Breast epithelium (tissue), 4 donors: ENCODE measurements at places on chromosomes 12 and 14.

DNA sequence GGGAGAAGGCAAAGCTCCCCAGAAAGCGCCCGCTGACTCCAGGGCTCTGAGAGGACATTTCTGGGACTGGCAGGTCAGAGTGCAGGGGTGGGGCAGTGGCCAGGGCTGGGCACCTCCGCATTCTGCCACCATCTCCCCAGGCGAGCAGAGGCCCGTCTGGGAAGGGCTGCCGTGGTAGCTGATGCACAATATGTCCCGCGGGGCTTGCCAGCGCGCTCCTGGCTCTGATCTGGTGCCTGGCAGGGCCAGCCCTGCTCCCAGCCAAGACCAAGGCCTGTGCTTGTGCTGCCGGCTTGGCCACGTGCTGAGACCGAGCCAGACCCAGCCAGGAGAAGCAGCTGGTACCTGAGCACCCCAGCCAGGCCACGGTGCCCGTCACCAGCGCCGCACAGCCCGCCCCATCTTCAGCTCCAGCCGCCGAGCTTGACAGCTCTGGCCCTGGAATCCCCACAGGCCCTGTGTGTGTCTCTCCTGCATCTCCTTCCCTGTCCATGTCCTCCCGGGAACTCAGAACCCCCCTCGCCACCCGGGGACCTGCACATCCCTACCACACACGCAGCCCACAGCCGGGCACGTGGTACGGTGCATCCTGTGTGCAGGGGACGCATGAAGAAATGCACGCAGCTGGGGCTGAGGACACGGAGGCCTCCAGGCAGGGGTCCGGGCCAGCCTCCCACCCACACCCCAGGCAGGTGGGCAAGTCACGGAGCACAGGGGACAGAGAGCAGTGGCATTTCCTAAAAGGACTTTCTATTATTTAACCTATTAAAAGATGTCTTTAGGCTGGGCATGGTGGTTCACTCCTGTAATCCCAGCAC, 68.6 kb upstream of the C14orf180 start:
- no peak for DNase-seq
- no peak overlapping the region for H3K4me3 ChIP-seq
- no peaks in the 10 kb centered on the region for H3K36me3 ChIP-seq
- no peaks in the 10 kb centered on the region for H3K4me1 ChIP-seq
- peaks cover 62% of the 10 kb centered on the region for H3K27me3 ChIP-seq
- no peak overlapping the region for H3K27ac ChIP-seq

DNA sequence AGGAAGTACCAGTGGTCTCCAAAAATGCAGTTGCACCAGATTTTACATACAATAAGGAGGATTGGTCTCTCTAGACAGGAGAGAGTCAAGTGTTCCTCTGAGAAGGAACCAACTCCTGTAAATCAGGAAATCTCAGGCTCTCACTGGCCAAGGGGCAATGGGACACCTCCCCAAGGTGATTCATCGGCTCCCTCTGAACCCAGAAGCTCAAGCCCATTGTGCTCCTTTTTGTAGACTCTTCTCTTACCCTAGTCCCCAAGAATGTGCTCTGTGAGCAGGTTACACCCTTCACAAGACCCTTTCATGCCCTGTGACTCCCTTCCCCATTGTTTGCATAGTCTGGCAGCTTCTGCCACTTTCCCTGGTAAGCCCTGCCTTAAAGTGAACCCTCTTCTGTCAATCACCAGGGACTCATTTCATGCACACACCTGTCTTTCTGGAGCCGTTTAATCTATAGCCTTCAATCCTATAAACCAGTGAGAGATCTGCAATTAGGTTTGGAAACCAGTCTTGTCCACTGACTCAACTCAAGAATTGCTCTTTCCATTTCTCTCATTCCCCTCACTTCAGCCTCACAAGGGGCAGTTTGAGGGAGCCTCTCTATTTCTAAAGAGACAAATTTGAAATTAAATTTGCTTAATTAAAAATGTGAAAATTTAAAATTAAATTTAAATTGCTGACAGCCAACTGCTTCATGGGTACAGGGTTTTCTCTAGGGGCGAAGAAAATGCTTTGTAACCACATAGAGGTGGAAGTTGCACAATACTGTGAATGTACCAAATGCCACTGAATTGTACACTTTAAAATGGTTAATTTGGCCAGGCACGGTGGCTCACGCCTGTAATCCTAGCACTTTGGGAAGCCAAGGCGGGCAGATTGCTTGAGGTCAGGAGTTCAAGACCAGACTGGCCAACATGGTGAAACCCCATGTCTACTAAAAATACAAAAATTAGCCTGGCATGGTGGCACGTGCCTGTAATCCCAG, 38.3 kb upstream of the LTA4H start:
- no peak overlapping the region for H3K27ac ChIP-seq
- no peaks in the 10 kb centered on the region for H3K4me1 ChIP-seq
- H3K36me3 ChIP-seq, result no peaks in the 10 kb centered on the region
- H3K4me3 ChIP-seq, result no peak overlapping the region

DNA sequence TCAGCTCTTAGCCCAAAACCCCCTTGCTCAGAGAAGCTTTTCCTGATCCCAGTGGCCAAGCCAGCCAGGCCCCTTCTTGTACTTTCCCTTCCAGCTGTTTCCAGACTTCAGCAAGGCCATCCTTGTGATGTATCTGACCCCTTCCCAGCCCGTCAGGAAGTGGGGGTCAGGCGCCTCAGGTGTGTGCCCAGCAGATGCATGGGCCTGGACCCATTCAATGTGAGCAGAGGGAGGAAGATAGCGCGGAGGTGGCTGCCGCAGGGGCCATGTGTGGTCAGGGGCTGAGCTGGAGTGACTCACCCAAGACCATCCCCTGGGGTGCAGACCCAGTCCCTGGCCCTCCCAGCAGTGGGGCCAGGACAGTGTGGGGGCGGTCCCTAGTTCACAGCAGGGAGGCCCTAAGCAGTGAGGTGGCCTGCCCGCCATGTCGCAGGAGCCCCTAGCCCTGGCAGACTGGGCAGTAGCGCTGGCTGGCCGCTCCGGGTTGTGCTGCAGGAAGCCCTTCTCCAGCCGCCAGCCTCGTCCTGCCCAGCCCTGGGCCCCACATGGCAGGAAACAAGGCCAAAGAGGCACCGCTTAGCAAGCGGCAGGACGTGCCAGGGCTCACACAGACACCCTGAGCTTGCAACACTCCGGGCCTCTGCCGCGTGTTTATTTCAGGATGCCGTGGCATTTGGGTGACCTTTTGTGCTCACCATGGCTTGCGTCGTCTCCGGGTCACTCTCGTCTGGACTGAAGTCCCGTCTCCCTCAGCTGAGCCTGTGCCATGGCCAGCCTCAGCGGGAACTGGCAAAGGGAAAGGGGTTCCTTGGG, 12.0 kb downstream of the ADSS1 start:
- H3K36me3 ChIP-seq, result no peaks in the 10 kb centered on the region
- H3K27ac ChIP-seq, result peak overlapping the region; percentile 90
- H3K4me1 ChIP-seq, result no peaks in the 10 kb centered on the region
- H3K27me3 ChIP-seq, result no peaks in the 10 kb centered on the region

- peak overlapping the region; percentile 83 for H3K27ac ChIP-seq
- H3K36me3 ChIP-seq, result no peaks in the 10 kb centered on the region
- DNase-seq, result no peak
- H3K4me1 ChIP-seq, result peaks cover 31% of the 10 kb centered on the region
Observed at GRCh38 chr14:69044965-69045555, 66.0 kb upstream of the ACTN1 start.

- H3K36me3 ChIP-seq, result no peaks in the 10 kb centered on the region
- H3K4me3 ChIP-seq, result peak overlapping the region; percentile 68
- no peaks in the 10 kb centered on the region for H3K4me1 ChIP-seq
- no peak for DNase-seq
- H3K27ac ChIP-seq, result peak overlapping the region; percentile 76
- H3K27me3 ChIP-seq, result no peaks in the 10 kb centered on the region
Observed at GRCh38 chr12:93740751-93741150, 63.6 kb downstream of the CRADD start.

GRCh38 chr12:28750946-28751685, 398.0 kb upstream of the FAR2 start:
- DNase-seq, result no peak
- H3K4me3 ChIP-seq, result no peak overlapping the region
- no peak overlapping the region for H3K27ac ChIP-seq

GRCh38 chr12:52838609-52839435, 4.7 kb upstream of the KRT79 start:
- H3K27ac ChIP-seq, result no peak overlapping the region
- DNase-seq, result no peak
- no peak overlapping the region for H3K4me3 ChIP-seq
- no peaks in the 10 kb centered on the region for H3K4me1 ChIP-seq
- no peaks in the 10 kb centered on the region for H3K27me3 ChIP-seq
- H3K36me3 ChIP-seq, result no peaks in the 10 kb centered on the region
